ENCODE measurements at places on chromosomes 3 and 15.

DNA sequence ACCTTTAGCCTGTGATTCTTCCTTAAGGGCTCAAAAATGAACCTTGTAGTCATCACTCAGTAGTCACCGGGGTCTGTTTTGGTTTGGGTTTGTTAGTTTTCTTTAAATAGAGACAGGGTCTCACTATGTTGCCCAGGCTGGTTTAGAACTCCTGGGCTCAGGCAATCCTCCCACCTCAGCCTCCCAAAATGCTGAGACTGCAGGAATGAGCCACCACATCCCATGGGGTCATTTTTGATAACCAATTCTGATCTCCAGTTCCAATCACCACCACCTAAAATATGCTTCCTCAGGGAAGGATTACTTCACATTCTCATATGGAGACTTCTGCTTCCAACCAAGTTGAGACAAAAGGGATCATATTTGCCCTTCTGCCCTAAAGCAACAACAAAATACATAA lies 22.1 kb downstream of the ATP13A3 start:
- no peak for DNase-seq
- H3K4me3 ChIP-seq, result no peak overlapping the region
- no peak overlapping the region for H3K27ac ChIP-seq

DNA sequence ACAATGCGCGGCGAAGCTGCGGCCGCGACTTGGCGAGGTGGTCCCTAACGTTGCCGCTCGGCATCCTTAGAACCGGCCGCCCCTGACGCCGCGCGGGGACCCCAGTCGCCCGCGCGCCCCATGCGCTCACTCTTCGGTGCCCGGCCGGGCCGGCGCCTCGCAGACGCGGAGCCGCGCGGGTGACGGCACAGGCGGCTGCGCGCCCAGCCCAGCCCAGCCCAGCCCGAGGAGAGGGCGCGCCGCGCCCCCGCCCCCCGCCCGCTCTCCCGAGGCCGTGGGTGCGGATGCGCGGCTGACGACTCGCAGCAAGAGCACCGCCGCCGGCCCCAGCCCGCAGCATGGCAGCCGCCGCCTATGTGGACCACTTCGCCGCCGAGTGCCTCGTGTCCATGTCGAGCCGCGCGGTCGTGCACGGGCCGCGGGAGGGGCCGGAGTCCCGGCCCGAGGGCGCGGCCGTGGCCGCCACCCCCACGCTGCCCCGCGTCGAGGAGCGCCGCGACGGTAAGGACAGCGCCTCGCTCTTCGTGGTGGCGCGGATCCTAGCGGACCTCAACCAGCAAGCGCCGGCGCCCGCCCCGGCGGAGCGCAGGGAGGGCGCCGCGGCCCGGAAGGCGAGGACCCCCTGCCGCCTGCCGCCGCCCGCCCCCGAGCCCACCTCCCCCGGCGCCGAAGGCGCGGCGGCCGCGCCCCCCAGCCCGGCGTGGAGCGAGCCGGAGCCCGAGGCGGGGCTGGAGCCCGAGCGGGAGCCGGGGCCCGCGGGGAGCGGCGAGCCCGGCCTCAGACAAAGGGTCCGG lies 437 bp downstream of the KLF13 start:
- H3K4me1 ChIP-seq, result peaks cover 42% of the 10 kb centered on the region
- no peaks in the 10 kb centered on the region for H3K27me3 ChIP-seq
- H3K4me3 ChIP-seq, result peak overlapping the region; percentile 76
- no peak for DNase-seq
- no peaks in the 10 kb centered on the region for H3K36me3 ChIP-seq
- H3K27ac ChIP-seq, result peak overlapping the region; percentile 85

GRCh38 chr3:160831401-160831800 lies 75.4 kb downstream of the PPM1L start:
- H3K27me3 ChIP-seq, result no peaks in the 10 kb centered on the region
- no peak for DNase-seq
- no peak overlapping the region for H3K4me3 ChIP-seq
- H3K27ac ChIP-seq, result no peak overlapping the region

DNA sequence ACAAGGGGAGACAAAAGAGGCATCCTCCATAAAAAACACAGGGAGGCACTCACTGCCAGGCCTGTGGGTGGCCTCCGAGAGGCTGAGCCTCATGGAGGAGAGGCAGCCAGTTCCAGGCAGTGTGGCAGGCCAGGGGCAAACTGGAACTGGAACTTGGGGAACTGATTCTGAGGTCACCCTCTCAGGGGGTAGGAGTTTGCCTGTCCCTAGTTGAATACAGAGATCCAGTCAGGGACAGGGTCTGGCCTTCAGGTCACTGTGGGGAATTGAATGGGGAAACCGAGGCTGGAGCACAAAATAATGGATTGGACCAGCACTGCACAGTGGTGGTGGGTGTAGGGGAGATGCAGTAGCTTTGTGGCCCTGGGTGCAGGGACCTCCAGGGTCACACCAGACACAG lies 58.7 kb downstream of the TPRA1 start:
- no peak for DNase-seq
- H3K4me1 ChIP-seq, result no peaks in the 10 kb centered on the region

- H3K4me1 ChIP-seq, result peaks cover 15% of the 10 kb centered on the region
- peak; percentile 26 for DNase-seq
- no peaks in the 10 kb centered on the region for H3K36me3 ChIP-seq
- peak overlapping the region; percentile 67 for H3K27ac ChIP-seq
These were observed 45.5 kb downstream of the PPM1L start for GRCh38 chr3:160801386-160802118.

GRCh38 chr3:46981932-46982471 lies 2.5 kb downstream of the NBEAL2 start:
- H3K27ac ChIP-seq, result no peak overlapping the region
- H3K4me3 ChIP-seq, result peak overlapping the region; percentile 17
- no peak for DNase-seq
- no peaks in the 10 kb centered on the region for H3K27me3 ChIP-seq
- no peaks in the 10 kb centered on the region for H3K36me3 ChIP-seq

DNA sequence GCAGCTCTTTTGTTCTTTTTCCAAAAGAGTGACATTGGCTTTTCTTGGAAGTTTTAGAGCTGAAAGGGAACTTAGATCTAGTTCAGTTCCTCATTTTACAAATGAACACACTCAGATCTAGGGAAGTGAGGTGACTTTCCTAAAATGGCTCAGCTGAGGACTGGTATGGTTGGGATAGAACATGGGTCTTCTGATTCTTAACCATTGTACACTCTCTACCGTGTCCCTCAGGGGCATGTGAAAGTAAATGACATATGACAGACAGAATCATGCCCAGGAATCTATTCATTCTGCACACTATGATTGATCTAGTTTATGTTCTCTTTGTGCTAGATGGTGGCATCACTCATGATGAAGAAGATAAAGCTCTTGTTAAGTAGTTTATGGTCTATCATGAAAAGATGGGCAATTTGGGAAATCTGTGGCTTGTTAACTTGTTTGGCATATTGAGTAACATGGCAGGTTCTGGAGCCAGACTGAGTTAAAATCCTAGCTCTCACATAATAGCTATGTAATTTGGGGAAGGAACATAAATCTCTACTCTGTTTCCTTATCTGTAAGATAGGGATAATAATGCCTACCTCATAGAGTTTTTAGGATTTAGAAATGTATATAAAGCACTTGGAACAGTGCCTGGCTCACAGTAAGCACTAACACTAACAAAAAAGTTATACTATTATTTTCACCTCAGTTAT lies 30.9 kb downstream of the UBE2E1 start:
- H3K4me1 ChIP-seq, result peaks cover 23% of the 10 kb centered on the region
- no peaks in the 10 kb centered on the region for H3K36me3 ChIP-seq
- H3K27ac ChIP-seq, result no peak overlapping the region
- H3K27me3 ChIP-seq, result no peaks in the 10 kb centered on the region
- DNase-seq, result no peak
- no peak overlapping the region for H3K4me3 ChIP-seq

DNA sequence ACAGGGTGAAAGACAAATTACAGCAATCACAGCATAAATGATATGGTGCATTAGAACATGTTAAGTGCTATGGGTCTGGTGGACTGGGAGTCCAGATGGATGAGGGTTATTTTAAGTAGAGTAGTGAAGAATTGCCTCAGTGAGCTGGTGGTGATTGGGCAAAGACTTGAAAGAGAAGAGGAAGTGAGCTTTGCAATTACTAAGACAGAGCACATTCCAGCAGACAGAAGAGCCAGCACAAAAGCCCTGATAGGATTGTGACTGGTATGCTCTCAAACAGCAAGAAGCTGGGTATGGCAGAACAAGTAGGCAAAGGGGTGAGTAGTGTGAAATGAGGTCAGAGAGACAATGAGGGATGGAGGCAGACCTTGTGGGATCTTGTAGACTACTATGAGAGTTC lies 2.1 kb upstream of the ACKR4 start:
- no peaks in the 10 kb centered on the region for H3K36me3 ChIP-seq
- H3K4me1 ChIP-seq, result peaks cover 49% of the 10 kb centered on the region
- H3K27ac ChIP-seq, result no peak overlapping the region
- no peak for DNase-seq
- no peaks in the 10 kb centered on the region for H3K27me3 ChIP-seq
- H3K4me3 ChIP-seq, result no peak overlapping the region

DNA sequence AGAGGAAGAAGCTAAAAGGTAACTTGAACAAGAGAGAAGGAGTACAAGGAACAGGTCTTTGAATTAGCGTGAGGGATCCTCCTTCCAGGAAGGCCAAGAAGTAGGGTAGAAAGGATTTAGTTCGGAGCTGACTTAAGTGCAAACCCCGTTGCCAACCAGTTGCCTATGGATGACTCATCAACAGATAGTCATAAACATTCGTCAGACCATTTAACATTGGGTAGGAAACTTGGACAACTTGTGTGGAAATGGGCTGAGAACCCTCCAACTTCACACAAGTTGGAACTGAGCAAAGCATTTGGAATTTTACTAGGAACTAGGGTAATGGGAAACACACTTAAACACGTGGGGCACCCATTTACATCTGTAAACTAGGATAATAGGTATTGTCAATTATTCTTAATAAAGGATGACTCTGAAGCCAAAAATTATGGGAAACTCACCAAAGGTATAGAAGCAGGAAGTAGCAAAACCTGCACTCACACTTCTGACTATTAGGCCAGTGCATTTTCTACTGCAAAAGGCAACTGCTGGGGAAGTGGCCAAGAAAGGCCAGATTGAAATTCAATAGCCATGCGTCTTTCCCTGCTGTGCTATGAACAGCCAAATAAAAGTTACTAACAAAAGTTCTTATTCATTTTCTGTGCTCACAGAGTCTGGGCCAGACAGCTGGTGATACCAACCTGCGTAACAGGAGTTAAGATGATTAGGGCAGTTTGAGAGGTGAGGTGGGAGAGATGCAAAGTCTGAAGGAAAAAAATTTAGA lies 174.5 kb upstream of the TMC3 start:
- no peaks in the 10 kb centered on the region for H3K4me1 ChIP-seq
- H3K27me3 ChIP-seq, result no peaks in the 10 kb centered on the region
- no peak overlapping the region for H3K27ac ChIP-seq

DNA sequence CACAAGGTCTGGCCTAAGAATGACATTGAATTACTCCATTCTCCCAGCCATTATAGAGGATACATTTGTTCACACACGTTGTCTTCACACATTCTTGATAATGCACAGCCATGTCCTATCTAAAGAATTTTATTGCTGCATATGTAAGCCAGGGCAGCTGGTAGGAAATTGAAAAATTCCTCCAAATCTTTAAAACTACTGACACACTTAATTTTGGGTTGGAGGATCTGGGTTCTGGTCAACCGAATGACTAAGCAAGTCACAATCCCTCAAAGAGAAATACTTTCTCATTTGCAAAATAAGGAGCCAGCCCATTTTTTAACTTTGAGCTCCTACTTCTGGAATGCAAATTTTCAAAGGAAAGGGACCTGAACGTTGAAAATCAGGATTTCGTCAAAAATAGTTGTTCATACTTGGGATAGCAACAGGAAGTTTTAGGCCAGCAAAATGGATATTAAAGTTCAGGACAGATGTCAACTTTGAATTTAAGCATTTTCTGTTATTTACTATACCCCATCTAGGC lies 638.3 kb downstream of the NTRK3 start:
- peak overlapping the region; percentile 82 for H3K27ac ChIP-seq
- H3K4me3 ChIP-seq, result no peak overlapping the region
- no peak for DNase-seq
- no peaks in the 10 kb centered on the region for H3K27me3 ChIP-seq
- no peaks in the 10 kb centered on the region for H3K36me3 ChIP-seq
- H3K4me1 ChIP-seq, result peaks cover 11% of the 10 kb centered on the region

DNA sequence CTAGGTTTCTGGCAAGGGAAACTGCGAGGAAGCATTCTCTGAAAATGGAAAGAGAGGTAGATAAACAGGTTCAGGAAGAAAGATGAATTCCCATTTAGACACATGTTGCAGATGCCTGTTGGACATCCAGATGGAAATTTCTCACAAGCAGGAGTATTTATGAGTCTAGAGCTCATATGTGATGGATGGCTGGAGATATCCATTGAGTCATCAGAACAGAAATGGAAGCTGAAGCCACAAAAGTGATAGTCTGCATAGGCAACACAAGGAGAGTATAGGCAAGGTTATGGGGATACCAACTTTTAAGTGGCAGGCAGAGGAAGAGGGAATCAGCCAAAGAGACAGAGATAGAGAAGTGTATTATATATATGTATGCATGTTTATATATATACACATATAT lies 6.3 kb upstream of the RAMAC start:
- H3K27ac ChIP-seq, result no peak overlapping the region
- no peaks in the 10 kb centered on the region for H3K36me3 ChIP-seq
- H3K27me3 ChIP-seq, result no peaks in the 10 kb centered on the region
- no peaks in the 10 kb centered on the region for H3K4me1 ChIP-seq

- DNase-seq, result no peak
- no peaks in the 10 kb centered on the region for H3K27me3 ChIP-seq
- H3K4me1 ChIP-seq, result no peaks in the 10 kb centered on the region
These were observed 2.4 kb upstream of the ADGRG7 start for GRCh38 chr3:100606894-100607512.

GRCh38 chr3:150240891-150241290 lies 167.2 kb upstream of the TSC22D2 start:
- peaks cover 33% of the 10 kb centered on the region for H3K4me1 ChIP-seq
- no peak overlapping the region for H3K27ac ChIP-seq
- DNase-seq, result no peak

- DNase-seq, result no peak
- H3K4me1 ChIP-seq, result peaks cover 5% of the 10 kb centered on the region
These were observed 96.3 kb downstream of the PCCB start for GRCh38 chr3:136346486-136346885.

- H3K4me1 ChIP-seq, result peaks cover 5% of the 10 kb centered on the region
- H3K27ac ChIP-seq, result no peak overlapping the region
- no peaks in the 10 kb centered on the region for H3K27me3 ChIP-seq
- no peak for DNase-seq
These were observed 102.0 kb upstream of the THRB start for GRCh38 chr3:24596626-24597025.

GRCh38 chr3:114716916-114717315 lies 423.1 kb downstream of the TIGIT start:
- DNase-seq, result no peak
- H3K36me3 ChIP-seq, result no peaks in the 10 kb centered on the region
- no peak overlapping the region for H3K4me3 ChIP-seq
- H3K4me1 ChIP-seq, result peaks cover 14% of the 10 kb centered on the region
- no peak overlapping the region for H3K27ac ChIP-seq

Measured in thoracic aorta (tissue), 2 donors.